Activated CD8-positive, alpha-beta memory T cell treated with anti-CD3 and anti-CD28 coated beads for 1 hour (primary cell): ENCODE measurements at places on chromosomes 13 and 19.

DNA sequence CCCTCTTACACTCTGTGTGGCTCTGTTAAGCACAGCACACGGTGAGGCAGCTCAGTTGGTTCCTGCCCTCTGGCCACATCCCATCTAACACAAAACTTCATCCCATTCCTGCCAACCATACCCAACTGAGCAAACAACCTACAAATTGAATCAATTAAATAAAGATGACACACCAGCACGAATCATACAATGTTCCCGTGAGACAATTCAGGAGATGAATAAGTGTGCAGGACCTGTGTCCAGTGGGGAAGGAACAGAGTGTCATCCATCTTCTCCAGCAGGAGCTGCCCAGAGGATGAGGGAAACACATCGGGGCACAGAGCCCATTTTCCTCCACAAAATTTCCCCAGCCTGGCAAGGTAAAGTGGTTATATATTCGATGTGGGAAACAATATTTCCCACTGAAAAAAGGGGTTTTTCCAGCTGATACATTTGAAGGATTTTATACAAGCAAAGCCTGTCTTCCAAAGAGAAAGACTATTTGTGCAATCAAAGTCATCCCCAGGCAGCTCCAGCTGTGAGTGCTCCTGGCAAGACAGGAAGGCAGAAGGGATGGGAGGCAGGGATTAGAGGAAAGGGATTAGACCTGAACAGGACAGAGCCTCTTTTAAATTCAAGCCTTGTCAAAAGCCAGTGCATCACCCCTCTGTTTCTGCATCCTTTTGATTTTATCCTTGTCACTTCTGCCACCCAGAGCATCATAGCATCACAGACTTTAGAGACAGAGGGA, 240.2 kb downstream of the LHFPL6 start:
- DNase-seq = no peak

GRCh38 chr13:79749984-79750551, 269.1 kb downstream of the NDFIP2 start:
- no peak for DNase-seq

GRCh38 chr13:49858178-49858856, 65.8 kb upstream of the KPNA3 start:
- no peak for DNase-seq

GRCh38 chr13:99275093-99275469, 16.9 kb upstream of the GPR18 start:
- DNase-seq = no peak

DNA sequence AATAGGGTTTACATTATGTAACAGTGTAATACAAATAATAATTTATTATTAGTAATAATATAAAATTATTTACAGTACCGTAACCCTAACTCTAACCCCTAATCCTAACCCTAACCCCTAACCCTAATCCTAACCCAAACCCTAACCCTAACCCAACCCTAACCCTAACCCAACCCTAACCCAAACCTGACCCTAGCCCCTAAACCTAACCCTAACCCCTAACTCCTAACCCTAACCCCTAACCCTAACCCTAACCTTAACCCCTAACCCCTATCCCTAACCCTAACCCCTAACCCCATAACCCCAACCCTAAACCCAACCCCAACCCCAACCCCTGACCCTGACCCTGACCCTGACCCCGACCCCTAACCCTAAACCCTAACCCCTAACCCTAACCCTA, 45.7 kb downstream of the PLPP2 start:
- no peak for DNase-seq

- peak; percentile 29 for DNase-seq
Measured at GRCh38 chr19:41264581-41265394, 616 bp downstream of the HNRNPUL1 start.

- no peak for DNase-seq
Measured at GRCh38 chr13:22960827-22961226, 220.0 kb upstream of the SGCG start.
